SHP77 treated with DMSO at 0.1 percent for 48 hours (cell line): ENCODE measurements at places on chromosomes 12 and 14.

DNA sequence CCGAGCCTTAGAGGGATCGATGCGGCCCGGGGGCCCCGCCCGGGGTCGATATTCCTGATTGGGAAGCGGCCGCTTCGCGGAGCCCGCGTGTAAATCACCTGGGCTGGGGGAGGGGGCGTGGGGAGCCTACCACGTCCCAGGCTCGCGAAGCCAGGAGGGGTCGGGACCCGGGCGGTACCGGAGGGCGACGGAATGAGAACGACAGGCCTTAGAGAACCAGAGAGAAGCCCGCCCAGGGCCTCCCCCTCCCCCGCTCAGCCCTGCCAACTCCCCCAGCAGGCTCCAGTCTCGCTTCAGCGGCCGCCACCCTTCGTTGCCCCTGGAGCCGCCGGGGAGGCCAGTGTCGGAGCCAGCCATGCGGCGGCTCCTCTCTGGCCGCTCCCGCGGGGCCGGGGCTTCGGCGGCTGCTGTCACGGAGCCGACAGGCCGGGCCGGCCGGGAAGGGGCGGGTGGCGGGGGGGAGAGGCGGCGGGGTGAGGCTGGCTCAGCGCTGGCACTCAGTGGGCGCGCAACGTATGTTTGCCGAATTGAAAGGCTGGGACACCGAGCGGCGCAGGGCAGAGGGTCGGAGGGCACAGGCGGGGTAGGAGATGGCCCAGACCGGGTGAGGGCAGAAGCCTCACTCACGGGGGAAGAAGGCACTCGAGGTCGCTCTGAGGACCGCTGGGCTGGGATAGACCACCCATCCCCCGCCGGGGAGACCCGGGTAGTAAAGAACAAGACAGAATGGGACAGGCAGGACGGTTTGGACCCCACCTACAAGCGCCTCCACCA lies 1.4 kb upstream of the DNAJC22 start:
- no peak for DNase-seq

DNA sequence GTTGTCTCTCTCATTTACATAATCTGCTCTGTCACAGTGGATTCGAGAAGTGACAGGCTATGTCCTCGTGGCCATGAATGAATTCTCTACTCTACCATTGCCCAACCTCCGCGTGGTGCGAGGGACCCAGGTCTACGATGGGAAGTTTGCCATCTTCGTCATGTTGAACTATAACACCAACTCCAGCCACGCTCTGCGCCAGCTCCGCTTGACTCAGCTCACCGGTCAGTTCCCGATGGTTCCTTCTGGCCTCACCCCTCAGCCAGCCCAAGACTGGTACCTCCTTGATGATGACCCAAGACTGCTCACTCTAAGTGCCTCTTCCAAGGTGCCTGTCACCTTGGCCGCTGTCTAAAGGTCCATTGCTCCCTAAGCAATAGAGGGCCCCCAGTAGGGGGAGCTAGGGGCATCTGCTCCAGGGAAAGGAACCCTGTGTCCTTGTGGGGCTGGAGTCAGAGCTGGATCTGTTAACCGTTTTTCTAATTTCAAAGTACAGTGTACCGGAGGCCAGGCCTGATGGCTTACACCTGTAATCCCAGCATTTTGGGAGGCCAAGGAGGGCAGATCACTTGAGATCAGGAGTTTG lies 5.1 kb downstream of the ERBB3 start:
- DNase-seq: no peak

DNA sequence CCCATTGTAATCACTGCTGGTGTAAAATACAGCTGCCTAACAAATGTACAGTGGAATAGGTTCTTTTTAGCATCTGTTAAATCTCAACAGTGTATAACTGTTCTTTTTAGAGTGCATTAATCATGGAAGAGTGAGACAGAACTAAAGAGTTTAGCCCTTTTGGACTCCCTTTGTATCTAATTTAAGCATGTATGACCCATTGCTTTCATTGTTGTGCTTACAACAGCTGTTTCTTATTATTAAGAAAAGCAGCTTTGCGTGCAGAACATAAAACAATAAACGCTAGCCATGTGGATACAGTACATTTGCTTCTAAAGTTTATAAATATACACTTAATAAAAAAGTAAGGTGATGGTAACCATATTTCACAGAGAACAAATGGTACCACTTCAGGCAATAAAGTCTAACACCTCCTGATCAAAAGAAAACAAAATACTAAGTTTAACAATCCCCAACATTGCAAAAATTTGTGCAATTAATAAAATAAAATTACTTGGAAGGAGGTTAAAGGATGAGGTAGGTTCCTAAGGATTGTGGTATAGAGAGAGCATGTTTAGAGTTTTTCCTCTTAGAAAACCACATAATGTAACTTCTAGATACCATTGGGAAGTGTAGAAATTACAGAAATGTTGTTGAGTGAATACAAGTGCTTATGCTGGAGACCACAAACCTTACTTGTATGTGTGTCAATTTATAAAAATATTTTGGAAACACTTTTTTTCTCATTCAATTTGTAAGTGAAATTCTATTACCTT lies 448.7 kb downstream of the SLC6A15 start:
- DNase-seq: no peak

GRCh38 chr12:103841690-103842584 lies 903 bp upstream of the NT5DC3 start:
- peak; percentile 24 for DNase-seq

- no peak for DNase-seq
Measured at GRCh38 chr12:123041811-123042655, 61.6 kb downstream of the ARL6IP4 start.

DNA sequence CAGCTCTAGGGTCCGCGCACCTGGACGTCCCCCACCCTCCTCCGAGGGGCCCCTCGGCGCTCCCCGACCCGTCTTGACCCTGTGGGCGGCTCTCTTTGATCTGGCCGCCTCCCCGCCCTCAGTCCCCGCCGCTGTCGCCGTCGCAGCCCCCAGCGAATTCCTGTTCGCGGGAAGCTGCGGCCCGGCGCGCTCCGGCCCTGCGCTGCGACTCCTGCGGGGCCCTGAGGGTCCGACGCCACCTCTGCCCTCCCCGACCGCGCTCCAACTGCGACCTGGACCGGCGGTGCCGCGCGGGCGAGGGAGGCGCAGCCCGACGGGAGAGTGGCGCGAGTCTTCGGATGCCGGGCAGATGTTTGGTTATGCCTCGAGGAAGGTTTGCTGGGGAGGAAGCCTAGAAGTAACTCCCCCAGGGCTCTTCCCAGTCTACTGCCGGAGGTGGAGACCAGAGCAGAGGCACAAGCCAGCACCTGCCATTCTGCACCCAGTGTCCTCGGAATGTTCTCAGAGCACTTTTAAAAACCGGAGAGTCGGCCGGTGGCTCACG lies 440 bp upstream of the ISM2 start:
- no peak for DNase-seq

DNA sequence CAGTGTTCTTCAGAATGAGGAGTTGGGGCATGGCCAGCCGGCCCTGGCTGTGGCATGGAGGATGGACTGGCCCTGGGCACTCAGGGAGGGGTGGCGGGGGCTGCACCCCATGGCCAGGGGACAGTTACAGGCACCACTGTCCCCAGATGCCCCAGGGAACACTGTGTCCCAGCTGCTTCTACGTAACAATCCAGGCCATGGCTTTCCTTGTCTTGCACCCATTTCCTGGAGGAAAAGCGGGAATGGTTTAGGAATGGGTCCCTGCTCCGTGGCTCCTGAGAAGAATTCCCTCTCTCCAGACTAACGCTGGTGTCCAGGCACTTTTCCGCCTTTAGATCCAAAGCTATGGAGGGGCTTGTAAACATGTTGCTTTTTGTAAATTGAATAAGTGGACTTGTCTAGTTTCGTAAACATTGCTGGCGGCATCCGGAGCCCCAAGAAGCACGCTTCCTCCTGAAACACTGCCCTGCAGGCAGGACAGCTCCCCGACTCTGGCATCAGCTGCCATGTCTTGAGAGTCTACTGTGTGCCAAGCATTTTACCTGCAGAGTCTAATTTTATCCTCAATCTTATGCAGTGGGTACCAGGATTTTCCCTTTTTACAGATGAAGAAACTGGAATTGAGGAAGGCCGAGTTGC lies 238.3 kb downstream of the SLC41A2 start:
- no peak for DNase-seq

DNA sequence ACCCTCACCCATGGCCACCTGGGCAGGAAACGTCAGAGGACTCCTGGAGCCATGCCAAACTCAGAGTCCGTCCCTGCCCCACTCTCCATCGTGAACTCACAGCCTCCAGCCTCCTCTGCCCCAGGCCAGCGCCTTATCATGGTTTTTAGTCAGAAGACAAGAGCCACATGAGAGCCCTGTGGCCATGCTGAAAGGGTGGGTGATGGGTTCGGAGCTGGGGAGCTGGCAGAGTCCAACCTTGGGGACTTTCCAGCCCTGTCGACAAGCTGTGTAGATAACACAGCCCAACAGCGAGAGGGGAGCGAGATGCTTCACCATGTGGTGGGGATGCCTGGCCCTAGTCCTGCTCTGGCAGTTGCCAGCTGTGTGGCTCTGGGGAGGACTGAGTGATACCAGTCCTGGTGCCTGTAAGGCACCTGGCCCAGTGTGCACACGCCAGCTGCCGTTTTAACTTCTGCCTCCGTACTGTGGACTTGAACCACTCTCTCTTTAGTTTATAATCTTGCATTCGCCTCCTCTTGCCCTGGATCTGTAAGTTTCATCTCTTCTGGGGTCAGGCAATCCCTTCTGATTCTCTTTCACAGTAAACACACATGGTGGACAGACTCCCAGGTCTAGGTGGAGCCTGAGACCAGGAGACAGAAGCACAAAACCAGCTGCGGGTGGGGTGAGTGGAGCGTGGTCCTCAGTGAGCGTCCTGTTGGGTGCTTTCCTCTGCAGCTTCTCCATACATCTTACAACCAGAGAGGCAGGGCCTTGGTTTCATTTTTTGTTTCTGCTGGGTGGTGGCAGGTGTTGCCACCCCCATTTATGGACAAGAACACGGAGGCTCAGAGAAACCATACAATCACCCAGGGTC lies 55.3 kb downstream of the RIN3 start:
- no peak for DNase-seq

- DNase-seq: no peak
Measured at GRCh38 chr12:123761841-123762714, at the start of gene DNAH10. Gene DNAH10, plus strand, starts transcription at chr12:123762301. Its CDS starts 36 bp downstream, at chr12:123762337.

GRCh38 chr12:83573671-83574070 lies 887.0 kb downstream of the TMTC2 start:
- DNase-seq: no peak

DNA sequence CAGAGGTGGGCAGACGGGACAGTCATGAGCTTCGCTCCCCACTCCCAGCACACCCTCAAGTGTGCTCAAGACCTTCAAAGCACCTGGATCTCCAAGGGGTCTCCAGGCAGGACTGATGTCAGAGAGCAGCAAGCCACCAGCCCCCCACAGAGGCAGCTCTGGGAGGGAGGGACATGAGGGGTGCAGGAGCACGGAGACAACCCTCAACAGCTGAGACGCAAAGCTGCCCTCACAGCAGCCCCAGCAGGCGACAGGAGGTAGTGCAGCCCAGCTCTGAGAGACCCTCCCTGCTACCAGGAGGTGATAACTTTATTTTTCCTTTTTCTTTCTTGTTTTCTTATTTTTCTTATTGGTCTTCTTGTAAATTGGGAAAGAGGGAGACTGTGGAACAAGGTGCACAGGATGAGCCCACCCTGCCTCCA lies 17.9 kb downstream of the SIVA1 start:
- no peak for DNase-seq

GRCh38 chr12:45076417-45077026 lies 25.6 kb upstream of the DBX2 start:
- no peak for DNase-seq

DNA sequence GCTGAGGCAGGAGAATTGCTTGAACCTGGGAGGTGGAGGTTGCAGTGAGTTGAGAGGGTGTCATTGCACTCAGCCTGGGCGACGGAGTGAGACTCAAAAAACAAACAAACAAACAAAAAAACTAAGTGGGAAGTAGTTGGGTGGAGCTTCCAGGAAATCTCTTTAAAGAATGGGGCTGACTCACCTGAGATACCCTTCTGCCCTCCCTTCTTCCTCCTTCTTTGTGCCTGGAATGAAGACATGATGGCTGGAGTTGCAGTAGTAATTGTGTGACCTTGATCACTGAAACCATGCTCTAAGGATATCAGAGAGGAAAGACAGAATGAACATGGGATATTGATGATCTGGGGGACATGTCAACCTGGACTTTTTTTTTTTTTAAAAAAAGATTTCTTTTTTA lies 87.6 kb upstream of the MED13L start:
- DNase-seq: no peak

DNA sequence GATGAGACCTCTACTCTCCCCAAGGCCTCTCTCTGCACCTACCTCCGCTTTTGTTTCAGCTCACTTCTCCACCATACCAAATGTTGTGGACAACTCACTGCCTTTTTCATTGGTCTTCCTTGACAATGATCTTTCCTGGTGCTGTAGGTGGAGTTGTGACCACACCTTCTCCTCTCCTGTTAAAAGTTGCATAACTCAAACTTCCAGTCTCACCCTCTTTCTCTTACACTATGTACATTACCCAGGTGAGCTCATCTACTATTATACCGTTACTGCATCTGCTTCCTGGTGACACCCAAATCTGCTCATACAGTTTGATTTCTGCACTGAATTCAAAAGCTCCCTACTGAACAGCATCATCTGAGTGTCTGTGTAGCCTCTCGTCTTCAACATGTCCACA lies 542.8 kb downstream of the GALC start:
- DNase-seq: no peak

DNA sequence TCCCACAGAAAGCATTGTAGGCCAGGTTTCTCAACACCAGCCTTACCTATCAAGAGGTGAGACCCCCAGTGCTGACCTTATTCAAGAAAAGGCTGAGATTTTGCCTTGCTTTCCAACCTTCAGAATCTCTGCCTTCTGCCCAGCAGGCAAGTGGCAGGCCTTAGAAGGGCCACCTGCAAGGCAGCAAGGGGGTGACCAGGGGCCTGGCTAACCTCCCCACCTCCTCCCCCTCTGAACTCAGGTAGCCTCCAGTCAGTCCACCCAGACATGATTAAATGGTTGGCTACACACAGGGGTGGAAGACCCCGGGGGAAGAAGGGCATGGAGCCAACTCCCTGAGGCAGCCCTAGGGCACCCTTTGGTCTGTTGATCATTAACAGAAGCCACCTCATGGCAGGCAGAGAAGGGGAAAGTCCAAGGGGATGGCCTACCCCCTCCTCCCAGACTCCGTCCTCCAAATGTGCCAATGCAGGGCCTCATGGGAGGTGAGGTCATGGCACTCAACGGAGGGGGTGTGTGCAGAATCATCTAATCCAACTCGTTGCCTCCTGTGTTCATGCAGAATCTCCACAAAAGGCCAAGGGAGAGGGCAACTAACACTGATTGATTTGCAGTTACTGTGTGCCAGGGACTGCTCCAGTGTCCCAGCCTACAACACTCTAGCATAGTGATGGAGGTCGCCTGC lies 8.5 kb downstream of the ZFP36L1 start:
- no peak for DNase-seq

GRCh38 chr12:64663015-64663414 lies 52.7 kb downstream of the RASSF3 start:
- DNase-seq: no peak

GRCh38 chr12:86139671-86140070 lies 116.5 kb downstream of the MGAT4C start:
- DNase-seq: no peak

DNA sequence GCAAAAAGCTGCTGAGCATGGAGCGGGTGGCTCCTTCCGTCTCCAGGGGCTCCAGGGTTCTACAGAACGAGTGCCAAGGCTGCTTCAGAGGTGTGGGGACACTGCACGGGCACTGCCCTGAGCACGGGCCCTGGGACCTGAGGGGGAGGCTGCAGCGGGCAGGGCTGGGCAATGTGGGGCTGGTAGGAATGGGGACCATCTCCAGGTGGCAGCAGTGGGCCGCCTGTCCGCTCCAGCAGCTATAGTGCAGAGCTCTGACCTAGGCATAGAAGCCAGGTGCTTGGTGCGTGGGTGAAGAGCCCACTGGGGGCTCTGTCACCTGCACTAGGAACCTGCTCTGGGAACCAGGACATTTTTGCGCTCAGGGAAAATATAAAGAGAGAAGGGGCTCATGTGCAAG lies 22.3 kb downstream of the HDAC7 start:
- no peak for DNase-seq
